Uterus (tissue), 4 donors: ENCODE measurements at places on chromosomes 12 and 14. TPM values are rescaled to one million over a fixed set of nuclear protein-coding genes. Genes with fewer than 3 reads are reported as not detected.
A peak's percentile ranks its signal among the peaks of the same experiment; 100 is the strongest.

- H3K36me3 ChIP-seq = no peaks in the 10 kb centered on the region
- no peak overlapping the region for H3K4me3 ChIP-seq
- no peaks in the 10 kb centered on the region for H3K27me3 ChIP-seq
- no peak for DNase-seq
- H3K27ac ChIP-seq = no peak overlapping the region
These were observed 14.7 kb upstream of the NCOR2 start for GRCh38 chr12:124582108-124582424.

- H3K4me1 ChIP-seq = no peaks in the 10 kb centered on the region
- DNase-seq = no peak
- H3K4me3 ChIP-seq = peak overlapping the region; percentile 8
- peaks cover 6% of the 10 kb centered on the region for H3K27me3 ChIP-seq
- no peaks in the 10 kb centered on the region for H3K36me3 ChIP-seq
These were observed 627 bp downstream of the TESC start for GRCh38 chr12:117098361-117099217.

KITLG gene
- 19.0 TPM for total RNA-seq

AQP5 gene
- not detected for total RNA-seq

DNA sequence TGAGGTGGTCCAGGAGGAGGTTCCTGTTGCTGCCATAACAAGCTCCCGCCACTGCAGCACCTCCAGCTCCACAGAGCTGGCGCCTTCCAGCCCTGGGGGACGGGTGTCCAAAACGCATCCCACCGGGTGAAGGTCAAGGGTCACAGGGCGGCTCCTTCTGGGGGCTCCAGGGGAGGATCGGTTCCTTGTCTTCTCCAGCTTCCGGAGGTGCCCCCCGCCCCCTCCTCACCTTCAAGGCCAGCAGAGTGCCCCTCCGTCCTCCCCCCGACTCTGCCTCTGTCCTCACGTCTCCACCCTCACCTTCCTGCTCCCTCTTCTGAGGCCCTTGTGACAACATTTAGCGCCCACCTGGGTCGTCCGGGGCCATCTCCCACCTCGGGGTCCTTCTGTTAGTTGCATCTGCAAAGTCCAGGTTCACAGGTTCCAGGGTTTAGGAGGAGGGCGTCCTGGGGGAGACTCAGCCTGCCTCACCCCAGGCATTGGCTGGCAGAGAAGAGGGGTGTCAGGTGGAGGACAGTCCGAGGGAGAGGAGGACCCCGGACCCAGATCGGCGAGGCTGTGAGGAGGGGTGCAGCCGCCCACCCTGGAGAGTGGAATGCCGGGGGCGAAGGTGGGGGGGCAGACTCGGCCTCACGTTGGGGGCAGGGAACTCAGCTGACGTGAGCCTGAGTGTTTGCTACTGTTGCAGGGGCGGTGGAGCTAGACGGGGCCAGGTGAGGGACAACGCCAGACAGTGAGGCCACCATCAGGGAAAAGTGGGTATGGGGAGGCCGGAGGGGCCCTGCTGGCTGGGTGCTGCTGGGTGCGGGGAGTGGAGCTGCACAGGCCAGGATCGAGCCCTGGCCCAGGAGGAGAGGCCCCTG, 205.5 kb upstream of the C14orf180 start:
- H3K27me3 ChIP-seq = no peaks in the 10 kb centered on the region
- H3K36me3 ChIP-seq = no peaks in the 10 kb centered on the region
- no peaks in the 10 kb centered on the region for H3K4me1 ChIP-seq
- H3K27ac ChIP-seq = no peak overlapping the region

DNA sequence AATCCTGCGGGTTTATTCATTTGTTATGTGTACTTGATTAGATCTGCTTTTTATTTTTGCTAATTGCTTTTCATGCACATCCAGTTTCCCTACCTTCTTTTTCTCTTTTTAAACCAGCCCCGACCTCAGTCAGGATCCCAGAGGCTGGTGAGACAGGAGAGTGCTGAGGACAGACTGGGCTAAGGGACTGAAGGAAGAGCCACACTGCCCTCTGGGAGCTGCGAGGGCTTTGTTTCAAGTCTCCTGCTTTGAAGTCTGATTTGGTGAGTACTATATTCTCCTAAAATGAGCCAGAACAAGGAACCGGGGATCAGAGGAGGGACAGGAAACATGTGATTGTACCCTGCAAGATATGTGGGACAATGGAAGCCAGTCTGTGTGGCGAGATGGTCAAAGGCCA, 23.9 kb downstream of the PRICKLE1 start:
- no peaks in the 10 kb centered on the region for H3K4me1 ChIP-seq
- DNase-seq = no peak
- H3K36me3 ChIP-seq = no peaks in the 10 kb centered on the region
- H3K27ac ChIP-seq = no peak overlapping the region
- no peak overlapping the region for H3K4me3 ChIP-seq

- H3K36me3 ChIP-seq = no peaks in the 10 kb centered on the region
- no peak overlapping the region for H3K4me3 ChIP-seq
- H3K4me1 ChIP-seq = no peaks in the 10 kb centered on the region
- no peak overlapping the region for H3K27ac ChIP-seq
- H3K27me3 ChIP-seq = no peaks in the 10 kb centered on the region
- DNase-seq = no peak
These were observed 133.0 kb upstream of the ABCD2 start for GRCh38 chr12:39752482-39753137.

DNA sequence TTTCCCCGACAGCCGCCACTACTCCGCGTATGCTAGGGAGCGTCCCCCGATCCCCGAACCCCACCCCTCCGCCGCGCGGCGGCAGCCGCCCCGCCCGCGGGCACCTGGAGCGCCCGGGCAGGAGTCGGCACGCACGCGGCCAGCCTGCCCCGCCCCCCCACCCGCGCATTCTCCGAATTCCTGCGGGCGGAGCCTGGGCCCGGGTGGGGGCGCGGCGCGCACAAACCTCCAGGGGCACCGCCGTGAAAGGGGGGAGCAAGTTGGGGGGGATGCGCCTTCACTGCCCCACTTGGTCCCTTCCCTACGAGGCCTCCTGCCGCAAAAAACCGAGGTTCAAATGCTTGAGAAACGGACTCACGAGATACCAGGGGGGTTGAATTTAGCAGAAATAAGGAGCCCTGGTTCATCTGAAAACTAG, 1.7 kb downstream of the AJUBA start:
- DNase-seq = peak; percentile 57
- peaks cover 6% of the 10 kb centered on the region for H3K4me1 ChIP-seq
- no peaks in the 10 kb centered on the region for H3K27me3 ChIP-seq
- H3K4me3 ChIP-seq = peak overlapping the region; percentile 85
- H3K36me3 ChIP-seq = no peaks in the 10 kb centered on the region
- peak overlapping the region; percentile 96 for H3K27ac ChIP-seq
